ENCODE measurements at places on chromosomes 16 and 17.

DNA sequence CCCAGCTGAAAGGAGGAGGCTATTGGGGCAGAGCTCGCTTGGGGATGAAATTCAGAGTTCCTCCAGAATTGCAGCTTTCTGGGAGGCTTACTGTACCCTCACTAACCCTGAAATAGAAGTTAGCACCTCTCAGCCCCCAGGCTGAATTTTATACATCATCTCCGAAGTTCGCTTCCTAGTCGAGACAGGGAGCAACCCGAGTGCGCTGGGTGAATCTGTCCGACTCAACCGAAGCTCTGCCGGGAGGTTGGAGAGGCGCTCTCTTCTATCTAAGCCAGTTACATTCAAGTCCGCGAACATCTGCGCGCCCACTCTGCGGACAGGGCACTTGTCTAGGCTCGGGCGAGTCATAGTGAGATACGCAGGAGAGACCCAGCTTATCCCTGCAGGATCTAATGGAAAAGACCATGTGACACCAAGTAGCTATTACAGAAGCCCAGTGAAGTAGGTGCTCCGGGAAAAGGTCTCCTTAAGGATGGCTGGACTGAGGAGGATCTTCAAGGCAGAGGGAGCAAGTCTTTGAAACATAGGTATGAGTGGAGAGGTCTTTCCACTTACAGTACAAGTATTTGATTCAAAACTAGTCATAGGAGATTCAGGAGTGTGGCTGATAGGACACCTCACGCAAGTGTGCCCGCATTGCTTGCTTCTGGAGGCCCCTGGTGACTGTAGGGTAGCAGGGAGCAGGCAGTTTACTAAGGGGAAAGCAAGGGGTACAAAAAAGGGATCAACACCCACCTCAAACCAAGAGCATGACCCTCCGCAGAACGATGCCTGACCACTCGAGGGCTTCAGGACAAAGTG is 646 bp upstream of the HES7 start:
- no peak for DNase-seq

- DNase-seq, result no peak
Measured at GRCh38 chr16:1908983-1909382, 9.2 kb downstream of the HS3ST6 start.

- DNase-seq, result no peak
Measured at GRCh38 chr17:9002606-9003354, 18.5 kb upstream of the NTN1 start.

DNA sequence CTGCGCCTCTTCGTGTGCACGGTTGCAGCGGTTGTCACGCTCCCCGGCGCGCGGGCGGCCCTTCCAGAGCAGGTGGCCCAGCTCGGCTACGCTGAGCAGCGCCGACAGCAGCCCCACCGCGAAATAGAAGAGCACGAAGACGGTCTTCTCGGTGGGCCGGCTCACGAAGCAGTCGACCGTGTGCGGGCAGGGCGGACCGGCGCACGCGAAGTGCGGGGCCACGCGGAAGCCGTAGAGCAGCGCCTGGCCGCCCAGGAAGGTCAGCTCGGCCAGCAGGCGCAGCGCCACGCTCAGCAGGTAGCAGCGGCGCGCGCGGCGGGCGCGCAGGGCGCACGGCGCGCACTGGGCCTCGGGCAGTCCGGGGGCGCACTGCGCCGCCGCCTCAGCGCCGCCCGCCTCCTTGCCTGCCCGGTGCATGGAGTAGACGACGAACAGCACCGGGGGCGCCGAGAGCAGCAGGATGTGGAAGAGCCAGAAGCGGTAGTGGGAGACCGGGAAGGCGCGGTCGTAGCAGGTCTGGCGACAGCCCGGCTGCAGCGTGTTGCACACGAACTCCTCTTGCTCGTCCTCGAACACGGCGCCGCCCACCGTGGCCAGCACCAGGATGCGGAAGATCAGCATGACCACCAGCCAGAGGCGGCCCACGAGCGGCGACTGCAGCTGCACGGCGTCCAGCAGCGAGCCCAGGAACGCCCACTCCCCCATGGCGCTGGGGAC is 1.3 kb downstream of the GJD3 start:
- DNase-seq, result no peak

DNA sequence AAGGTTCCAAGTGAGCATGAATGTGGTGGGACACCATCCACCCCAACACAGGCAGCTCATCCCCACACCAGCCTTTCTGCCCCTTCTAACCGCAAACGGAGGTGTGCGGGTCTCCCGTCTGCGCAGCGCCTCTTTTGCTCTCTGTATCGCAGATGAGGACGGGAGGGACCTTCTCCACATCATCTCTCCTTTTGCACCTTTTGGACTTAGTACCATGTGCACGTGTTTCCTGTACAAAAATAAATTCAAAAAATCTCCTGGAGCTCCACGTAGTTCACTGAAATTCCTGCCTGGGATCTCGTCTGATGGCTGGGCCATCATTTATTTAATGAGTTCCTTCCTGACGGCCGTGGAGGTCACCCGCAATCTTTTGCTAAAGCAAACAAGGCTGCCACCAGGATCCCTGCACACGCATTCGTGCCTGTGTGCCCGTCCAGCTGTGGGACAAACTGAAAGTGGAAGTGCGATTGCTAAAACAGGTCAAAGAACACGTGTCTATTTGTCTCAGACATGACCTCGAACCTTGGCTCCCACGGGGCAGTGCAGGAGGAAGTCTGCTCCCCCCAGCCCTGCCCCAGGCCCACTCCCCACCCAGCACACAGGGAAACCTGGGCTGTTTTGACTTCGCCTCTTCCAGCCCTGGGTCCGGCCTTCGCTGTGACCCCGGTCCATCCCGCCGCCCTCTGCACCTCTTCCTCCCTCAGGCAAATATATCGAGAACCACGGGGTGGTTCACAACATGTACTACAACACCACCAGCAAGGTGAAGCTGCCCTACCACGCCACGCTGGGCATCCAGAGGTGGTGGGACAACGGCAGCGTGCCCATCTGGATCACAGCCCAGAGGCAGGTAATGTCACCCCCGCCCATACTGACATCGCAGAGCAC is 2.3 kb downstream of the ENPP7 start:
- no peak for DNase-seq

DNA sequence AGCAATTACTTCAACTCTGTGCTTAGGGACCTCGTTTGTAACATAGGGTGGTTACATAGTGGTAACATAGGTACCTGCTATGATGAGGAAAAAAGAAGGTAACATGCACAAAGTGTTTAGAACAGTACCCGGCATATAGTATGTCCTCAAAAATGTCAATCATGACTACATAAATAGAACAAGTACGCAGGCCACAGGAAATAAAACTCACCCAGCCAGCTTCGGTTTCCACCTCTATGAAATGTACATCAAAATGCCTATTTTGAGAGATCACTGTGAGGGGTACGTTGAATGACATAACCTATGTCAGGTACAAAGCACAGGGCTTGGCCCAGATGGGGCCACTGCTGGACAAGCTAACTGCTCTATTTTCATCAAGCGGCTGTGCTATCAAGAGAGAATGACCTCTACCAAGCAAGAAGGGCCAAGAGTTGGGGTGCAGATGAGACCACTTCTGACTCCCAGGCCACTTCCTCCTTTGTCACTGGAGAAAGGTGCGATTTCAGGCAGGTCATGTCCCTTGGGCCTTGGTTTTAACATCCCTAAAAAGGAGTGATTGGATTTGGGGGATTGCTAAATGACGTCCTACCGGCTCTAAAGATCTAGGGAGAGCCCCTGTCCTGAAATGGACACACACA is 45.4 kb downstream of the WSB1 start:
- DNase-seq, result no peak

All from activated CD4-positive, alpha-beta T cell treated with anti-CD3 and anti-CD28 coated beads, Interleukin-2, amount 50 U/mL, for 24 hours (primary cell).